Stimulated activated CD4-positive, alpha-beta T cell treated with anti-CD3 and anti-CD28 coated beads, Interleukin-12 subunit alpha, Interleukin-12 subunit beta, amount 100 ng/mL, for 4 hours (primary cell): ENCODE measurements at places on chromosomes 6 and 20.

GRCh38 chr6:136421537-136422158 lies 128.6 kb downstream of the MAP7 start:
- DNase-seq, result no peak

- no peak for DNase-seq
Measured at GRCh38 chr6:1461207-1461606, 71.8 kb downstream of the FOXF2 start.

DNA sequence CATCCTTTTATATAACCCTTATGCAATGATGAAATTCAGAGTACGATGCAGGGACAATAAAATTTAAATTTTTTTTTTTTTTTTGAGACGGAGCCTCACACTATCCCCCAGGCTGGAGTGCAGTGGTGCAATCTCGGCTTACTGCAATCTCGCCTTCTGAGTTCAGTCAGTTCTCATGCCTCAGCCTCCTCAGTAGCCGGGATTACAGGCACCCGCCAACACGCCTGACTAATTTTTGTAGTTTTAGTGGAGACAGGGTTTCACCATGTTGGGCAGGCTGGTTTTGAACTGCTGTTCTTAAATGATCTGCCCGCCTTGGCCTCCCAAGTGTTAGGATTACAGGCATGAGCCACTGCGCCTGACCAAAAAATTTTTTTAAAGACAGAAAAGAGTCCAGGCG lies 15.2 kb downstream of the MTO1 start:
- DNase-seq, result no peak

DNA sequence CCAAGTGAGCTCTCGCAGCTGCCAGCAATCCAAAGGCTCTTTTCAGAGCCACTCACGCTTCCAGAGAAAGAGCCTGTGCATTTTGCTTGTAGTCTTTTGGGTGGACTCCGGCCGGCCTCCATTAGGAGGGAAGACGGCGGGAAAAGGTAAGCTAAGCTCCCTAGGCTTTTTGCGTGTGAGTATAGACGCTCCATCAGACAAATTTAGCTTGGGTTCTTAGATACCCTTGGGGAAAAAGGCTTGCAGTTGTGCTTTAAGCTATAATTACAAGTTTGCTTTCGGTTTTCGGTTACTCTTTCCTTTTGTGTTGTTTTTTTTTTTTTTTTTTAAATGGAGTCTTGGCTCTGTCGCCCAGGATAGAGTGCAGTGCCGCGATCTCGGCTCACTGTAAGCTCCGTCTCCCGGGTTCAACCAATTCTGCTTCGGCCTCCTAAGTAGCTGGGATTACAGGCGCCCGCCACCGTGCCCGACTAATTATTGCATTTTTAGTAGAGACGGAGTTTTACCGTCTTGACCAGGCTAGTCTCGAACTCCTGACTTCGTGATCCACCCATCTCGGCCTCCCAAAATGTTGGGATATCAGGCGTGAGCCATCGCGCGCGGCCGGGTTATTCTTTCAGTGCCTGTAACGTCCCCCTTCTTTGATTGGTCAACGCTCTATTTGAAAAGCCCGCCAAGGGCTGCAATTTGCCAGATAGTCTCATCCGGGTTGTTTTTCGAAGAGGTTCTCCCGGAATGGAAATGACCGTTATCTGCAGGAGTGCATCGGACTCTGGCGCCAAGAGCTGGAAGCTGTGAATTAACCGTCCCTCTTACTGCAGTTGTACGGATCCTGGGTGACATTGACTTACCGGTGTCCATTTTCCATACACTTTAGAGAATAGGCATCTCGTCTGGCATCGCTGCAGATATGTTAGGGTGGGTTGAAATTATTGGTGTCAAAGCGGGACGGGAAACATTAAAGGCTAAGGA lies 18.1 kb downstream of the OR2B2 start:
- peak; percentile 59 for DNase-seq

DNA sequence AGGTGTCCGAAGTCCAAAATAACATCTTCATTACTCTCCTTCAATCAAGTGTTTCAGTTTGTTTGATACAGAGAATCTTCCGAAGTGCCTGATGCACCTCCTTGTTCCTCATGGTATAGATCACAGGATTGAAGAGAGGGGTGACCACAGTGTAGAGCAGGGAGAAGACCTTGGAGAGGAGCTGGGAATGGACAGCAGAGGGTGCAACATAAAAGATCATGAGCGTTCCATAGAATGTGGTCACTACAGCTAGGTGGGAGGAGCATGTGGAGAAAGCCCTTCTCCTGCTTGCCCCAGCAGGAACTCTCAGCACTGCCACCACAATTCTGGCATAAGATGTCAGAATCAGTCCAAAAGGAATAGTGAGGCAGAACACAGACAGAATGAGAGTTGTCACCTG lies 11.9 kb downstream of the OR12D1 start:
- no peak for DNase-seq

GRCh38 chr20:55535366-55535765 lies 470.0 kb downstream of the CBLN4 start:
- DNase-seq, result no peak

GRCh38 chr6:105940990-105941389 lies 145.1 kb upstream of the PRDM1 start:
- DNase-seq, result no peak

- DNase-seq, result no peak
Measured at GRCh38 chr20:4920655-4921054, 80.7 kb downstream of the SLC23A2 start.

DNA sequence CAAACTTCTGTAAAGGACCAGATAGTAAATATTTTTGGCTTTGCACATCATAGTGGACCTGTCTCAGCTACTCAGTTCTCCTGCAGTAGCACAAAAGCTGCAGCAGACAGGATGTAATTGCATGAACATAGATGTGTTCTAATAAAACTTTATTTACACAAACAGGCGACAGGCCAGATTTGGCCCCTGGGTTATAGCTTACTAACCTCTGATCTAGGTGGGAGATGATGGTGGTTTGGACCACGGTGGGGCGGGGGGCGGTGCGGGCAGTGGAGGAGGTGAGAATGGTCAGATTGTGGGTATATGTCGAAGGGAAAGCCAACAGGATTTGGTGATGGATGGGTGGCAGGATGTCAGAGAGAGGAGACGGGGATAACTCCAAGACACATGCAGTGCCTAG lies 196.3 kb downstream of the ZMYND8 start:
- DNase-seq, result no peak

DNA sequence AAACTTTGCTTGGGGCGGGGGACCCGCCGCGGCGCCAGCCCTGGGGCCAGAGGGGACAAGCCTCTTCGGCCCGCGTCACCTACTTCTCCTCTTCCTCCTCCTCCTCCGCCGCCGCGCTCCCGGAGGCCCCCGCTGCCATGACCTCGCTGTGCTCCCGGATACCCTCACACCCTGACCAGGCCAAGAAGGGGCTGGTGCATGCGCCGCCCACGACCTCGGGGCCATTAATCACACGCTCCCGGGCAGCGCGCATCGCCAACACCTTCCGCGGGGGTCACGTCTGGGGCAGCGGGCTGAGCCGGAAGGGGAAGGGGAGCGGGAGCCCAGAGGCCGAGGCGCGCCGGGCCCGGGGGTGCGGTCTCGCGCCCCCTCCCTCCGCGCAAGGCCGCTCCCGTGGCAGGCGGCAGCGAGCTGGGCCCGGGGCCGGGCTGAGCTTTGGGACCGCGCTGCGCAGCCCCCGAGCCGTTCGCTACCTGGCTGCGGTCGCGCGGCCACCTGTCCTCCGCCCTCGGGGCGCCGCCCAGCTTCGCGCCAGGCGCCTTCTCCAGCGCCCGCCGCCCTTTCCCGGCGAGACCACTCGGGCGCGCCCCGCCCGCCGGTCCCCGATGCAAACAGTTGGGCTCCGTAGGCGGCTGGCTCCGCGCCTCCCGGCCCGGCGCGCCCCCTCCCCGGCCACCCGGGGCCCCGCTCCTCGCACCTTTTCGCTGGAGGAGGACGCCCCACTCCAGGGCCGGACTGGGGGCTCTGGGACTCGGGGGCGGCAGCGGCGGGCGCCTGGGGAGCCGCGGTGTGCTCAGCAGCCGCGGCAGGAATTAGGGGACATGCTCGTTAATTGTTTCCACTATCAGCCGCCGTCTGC lies 575 bp upstream of the CNR1 start:
- no peak for DNase-seq

DNA sequence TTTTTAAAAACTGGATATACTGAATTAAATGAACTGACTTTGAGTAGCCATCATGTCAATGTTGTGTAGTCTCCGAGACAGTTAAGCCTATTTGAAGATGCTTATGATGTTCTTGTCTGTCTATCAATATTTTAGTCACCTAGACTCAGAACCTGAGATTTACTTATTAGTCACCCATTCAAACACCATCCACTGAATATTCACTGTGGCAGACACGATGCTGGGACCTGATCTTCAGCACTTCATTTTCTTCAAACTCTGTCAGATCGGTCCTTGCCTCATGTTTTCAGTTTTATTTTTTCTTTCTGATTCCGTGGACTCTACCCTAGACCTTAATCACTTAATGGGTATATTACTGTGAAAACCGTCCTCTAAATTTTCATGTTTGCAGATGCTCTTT lies 123.7 kb upstream of the MCHR2 start:
- no peak for DNase-seq

GRCh38 chr6:53567701-53568100 lies 22.8 kb upstream of the GCLC start:
- DNase-seq, result no peak

DNA sequence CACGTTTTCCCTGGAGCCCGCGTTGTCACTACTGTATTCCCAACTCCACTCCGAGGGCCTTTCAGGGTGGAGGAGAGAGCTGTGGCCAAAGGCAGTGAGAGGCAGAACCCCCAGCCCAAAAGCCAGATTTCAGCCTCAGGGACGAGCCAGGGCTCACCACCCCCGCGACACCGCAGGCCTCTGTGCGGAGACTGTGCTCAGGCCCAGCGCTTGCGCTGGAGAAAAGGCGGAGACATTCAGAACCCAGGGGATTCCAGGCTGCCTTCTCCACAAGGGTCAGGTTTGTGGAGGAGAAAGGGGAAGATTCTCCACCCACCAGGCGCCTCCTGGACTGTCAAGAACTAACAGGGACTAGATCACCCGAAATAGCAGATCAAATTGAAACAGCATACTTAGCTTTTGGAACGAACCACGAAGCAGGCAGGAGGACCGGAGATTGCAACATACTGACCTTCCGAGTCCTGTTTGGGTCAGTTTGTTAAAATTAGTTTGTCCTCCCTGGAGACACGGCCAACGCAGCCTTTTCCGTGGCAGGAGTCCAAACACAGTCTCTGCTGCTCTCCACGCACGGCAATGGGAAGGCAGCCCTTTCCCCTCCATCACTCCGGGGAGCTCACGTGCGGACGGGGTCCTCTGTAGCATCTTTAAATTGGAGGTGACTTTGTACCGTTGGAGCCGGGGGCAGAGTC lies 14.4 kb downstream of the DLL1 start:
- DNase-seq, result no peak

GRCh38 chr6:37288247-37288646 lies 30.3 kb upstream of the TMEM217 start:
- DNase-seq, result no peak

DNA sequence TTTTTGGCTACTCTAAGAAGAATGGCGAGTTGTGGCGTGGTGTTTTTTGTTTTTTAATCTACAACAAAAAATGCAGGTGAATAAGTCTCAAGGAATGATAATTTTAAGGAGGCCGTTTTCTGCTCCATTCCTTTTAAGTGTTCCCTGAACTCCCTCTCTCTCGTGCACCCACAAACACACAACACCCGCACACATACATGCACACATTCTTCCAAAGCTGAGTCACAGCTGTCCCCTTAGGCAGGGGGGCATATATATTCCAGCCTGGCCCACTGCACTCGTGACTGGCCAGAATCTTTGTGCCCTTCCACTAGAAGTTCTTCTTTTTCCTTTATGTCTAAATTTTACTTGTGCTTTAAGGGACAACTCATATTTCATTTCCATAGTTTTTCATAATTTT lies 405.7 kb downstream of the LMBRD1 start:
- no peak for DNase-seq

DNA sequence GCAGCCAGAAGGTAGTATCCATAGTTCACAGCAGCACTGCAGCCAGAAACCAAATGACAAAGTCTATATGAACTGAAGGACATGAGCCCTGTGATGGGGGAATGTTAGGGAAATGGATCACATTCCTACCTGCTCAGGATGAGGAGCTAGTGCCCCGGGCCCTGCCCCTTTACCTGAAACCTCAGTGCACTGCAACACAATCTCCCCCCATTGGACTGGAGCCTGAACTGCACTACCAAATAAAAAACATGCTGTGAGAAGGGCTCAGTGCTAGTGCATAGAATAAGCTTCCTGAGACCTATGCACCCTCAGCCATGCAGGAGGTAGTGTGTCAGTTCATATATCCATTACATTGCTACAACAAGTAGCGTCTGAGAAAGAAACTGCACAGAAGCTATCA lies 477.8 kb downstream of the HACE1 start:
- no peak for DNase-seq

DNA sequence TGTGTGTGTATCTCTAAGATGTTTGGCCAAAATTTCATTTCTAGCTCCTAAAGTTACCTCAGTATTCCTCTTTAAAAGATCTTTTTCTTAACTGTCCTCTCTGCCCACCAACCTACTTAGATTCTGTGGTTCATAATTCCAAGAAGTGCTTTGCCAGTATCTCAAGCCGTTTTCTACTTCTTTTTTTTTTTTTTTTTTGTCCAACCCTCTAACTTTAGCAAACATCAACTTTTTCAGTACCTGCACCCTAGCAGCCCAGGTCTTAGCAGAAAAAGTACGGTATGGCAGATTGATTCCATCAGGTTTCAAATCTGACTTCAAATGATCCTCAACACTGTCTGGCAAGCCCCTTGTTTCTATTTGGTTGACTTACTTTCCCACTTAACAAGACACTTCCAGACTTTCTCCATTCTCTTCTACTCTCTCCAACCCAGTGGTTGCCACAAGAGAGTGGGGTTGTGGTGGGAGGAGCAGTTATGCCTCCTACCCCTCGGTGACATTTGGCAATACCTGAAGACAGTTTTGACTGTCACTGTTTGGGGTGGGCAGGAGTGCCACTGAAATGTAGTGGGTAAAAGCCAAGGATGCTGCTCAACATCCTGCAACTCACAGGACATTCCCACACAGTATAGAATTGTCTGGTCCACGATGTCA lies 10.8 kb upstream of the MAN1A1 start:
- DNase-seq, result no peak

DNA sequence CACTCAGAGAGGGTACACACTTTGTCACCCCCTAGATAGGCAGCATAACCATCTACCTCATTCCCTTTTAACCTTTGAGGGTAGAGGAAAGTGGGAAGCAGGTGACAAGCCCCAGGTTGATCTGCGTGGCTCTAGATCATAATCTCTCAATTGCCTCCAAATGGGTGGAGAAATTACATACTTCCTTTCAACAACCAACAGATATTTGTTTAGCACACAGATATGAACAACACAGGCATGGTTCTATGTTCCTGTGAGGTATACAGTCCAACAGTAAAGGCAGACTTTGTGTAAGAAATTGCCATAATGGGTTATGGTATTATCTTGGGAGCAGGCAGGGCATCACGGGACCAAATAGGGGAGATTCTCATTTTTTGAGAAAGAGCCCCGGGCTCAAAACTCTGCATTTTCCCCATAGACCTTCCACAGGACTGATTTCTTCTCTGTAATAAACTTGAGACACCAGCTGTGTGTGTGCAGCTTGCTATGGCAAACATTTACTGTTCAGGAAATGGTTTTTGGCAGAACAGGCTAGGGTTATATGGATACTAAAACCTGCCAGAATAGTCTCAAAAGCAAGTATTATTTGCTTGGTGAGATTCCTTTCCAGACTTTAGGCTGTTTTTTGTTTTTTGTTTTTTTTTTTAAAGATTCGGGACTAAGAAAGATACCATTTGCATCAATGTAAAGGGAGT lies 126.2 kb downstream of the CD164 start:
- no peak for DNase-seq
